ENCODE measurements at places on chromosomes 4 and X.

- DNase-seq, result no peak
These were observed 34.1 kb upstream of the RPS6KA3 start for GRCh38 chrX:20300822-20301221.

GRCh38 chrX:16445166-16445752 is 204.7 kb upstream of the S100G start:
- peak; percentile 29 for DNase-seq

- no peak for DNase-seq
These were observed 38.8 kb downstream of the GAB1 start for GRCh38 chr4:143375326-143376073.

DNA sequence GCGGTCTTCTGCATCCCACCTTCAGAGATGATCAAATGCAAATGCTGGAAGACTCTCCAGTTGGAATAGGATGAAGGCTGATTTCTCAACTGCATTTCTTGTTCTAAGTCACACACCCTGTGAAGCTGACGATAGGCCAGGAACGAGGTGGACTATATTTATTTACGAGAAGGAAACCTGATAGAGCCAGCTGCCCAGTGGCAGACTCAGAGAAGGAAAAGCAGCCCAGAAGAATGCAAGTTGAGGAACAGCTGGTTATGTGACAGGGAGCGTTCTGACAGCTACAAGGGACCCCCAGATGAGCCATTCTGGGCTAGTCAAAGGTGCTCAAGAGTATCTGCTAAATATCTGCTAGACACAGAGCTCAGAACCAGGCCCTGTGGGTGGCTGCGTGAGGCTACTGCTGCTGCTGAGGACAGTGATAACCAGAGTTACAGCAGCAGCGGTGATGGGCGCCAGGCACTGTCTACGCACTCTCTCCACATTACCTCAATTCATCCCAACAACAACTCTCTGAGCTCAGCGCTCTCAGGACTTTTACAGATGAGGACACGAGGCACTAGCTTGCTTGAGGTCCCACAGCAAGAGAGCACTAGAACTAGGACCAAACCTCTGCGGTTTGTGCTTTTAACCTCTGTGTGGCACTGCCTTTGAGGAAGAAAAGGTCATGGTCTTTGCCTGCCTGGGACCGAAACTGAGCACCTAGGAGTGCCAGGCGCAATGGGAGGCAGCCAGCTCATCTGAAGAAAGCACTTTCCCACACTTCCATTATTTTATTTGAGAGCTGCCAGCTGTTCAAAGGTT is 69.0 kb downstream of the GATB start:
- no peak for DNase-seq

DNA sequence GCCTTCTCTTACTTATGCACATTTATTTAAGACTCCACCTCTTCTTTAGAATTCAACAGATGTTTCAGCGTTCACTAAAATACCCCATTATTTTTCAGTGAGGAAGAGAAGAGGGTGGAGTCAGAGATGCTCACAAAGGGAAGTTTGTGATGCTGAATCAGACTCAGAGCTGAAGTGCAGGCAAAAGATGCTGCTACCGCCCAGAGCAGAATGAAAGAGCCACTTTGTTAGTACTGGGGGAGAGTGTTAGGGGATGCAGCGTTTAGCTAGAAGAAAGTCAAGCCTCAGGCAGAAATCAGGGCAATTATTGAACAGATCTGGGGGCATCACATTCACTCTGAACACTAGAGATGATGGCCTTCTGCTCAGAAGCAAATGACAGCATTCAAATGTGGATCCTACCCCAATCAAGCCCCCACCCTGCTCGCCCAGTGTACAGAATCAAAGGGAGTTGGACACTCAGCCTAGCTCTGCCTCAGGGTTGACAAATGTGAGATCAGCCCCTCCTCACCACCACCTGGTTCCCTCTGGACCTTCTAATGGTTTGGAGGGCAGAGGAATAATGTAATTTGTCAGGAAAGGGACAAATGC is 138.3 kb downstream of the UNC5C start:
- DNase-seq, result no peak

All from lung (tissue), 17 donors.